ENCODE measurements at places on chromosomes 2 and 18.

DNA sequence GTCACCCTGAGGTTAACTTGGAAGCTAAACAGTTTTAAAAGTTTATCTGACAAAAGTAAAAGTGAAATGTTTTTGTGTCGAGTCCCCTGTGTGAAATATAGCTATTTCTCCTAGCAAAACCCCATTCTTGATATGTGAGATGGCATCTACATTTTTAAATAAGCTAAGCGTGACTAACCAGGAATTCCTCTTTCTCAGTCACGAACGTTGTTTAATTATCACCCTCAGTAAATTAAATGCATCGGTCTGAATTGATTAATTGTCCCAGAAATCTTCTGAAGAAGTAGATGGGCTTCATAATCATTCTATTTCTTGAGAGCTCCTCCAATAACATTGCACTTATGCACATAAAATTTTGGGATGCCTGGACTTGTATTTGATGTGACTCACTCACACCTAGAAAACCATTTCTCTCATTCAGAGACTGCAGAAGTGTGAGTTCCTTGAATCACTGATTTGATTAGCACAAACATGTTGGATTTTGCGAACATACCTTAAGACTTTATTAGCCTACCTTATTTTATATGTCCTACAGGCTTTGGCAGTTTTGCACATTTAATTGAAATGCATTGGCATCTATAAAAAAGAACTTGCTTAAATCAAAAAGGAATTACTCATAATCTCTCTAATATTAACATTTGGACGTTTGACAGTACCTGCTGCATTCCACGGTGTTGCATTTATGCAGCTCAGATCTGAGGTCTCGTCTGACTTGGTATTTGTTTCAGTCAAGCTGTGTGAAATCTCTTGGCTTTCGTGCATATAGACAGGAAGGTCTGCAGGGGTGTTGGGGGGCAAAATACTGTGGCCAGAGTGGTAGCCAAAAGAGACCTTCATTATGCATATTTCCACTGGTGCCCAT, 475.2 kb downstream of the EPHA4 start:
- DNase-seq = no peak

DNA sequence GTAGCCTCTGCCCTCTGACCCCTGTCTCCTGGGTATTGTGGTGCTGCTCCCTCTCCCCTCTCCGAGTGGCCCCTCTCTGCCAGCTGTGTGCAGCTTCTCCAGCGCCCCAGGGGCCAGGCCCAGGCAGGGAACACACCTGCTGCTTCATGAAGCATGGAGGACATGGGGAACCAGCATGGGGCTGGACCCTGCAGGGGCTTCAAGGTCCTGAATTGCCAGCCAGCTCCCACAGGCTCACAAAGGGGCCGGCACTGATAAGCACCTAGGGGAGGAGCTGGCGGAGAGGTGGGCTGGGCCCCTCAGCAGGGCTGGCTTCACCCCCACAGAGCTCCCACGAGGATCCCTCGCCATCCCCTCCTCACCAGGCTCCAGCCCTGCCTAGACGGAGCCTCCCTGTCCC, 77.4 kb upstream of the GPC1 start:
- DNase-seq = no peak

GRCh38 chr2:12124790-12125189, 378.4 kb downstream of the LPIN1 start:
- no peak for DNase-seq

- DNase-seq = no peak
These were observed 149.7 kb downstream of the GLI2 start for GRCh38 chr2:120885321-120885720.

GRCh38 chr18:3758531-3758930, 308.6 kb downstream of the TGIF1 start:
- no peak for DNase-seq

DNA sequence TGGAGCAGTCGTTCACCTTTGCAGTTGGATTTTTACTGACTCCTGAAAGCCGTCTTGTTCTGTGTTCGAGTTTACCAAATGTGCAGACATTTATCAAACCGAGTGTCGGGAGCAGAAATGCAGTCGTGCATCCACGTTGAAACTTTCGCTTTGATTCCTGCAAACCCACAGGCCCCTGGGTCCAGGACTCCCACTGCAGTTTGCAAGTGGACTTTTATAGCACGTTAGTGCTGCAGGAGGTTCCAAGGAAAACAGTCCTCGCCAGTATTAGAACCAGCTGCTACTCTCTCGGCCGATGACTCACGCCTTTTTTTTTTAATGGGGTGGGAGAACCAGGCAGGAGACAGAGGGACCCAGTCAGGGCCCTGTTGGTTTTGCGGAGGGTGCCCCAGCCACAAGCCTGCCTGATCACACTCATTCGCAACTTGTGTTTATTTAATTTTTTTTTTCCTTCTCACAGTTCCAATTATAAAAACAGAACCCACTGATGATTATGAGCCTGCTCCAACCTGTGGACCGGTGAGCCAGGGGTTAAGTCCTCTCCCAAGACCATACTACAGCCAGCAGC, 90.1 kb downstream of the NFATC1 start:
- no peak for DNase-seq

- no peak for DNase-seq
These were observed 9.0 kb downstream of the STEAP3 start for GRCh38 chr2:119232666-119232993.

GRCh38 chr2:152304836-152305235, 30.1 kb upstream of the FMNL2 start:
- DNase-seq = no peak

DNA sequence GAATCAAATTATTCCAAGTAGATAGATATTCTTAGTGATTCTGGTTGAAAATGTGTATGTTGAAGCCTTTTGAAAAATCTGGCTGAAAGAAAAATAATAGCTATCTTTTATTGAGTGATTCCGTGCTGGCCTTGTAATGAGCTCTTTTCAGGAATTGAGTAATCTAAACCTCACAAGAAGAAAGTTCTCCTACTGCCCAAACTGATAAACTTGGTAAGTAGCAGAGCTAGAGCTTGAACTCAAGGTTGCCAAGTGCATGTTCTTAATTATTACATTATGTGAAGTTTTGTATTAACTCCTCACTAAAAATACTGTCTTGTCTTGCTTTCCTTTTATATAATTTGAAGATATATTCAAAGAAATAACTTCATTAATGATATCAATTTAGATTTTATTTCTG, 1.6 kb upstream of the PPP1R1C start:
- DNase-seq = no peak

DNA sequence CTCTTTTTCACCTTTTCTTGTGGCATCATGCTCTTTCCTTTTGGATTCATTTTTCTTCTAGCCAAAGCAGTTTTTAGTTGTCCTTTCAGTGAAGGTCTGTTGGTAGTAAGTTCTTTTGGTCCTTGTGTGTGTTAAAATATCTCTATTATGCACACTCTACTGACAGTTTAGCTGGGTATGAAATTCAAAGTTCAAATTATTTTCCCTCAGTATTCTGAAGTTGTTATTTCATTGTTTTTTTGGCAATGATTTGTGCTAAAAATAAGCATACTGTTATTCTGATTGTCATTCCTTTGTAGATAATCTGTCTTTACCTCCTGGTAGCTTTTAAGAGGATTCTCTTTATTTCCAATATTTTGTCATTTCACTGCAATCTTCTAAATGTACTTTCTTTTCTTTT, 53.1 kb upstream of the COX7A2L start:
- DNase-seq = no peak

DNA sequence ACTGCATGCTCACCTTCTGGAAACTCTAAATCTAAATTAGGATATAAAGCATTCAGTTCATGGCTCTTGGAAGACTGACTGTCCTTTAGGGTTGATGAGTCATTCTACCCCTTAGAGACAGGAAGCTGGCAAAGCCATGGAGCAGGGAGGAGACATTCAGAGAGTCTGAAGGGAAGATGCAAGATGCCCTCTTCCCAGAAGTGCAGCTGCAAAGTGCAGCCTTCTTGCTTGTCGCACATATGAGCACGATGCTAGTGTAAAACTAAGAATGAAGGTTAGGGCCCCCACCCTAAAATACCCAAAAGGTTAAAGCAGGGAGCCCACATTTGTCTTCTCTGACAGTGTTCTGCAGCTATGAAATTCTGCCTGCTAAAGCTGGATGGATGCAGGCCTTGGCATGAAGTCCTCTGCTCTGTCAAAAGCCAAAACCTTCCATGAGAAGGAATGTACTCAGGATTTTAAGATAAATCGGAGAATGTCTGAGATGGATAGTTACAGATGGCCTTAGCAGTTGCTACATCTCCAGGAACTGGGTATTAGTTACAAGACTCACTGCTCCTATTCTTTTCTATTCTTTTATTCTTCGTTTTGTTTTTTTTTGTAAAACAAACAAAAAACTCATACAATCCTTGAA, 89.7 kb downstream of the POLE4 start:
- DNase-seq = no peak

GRCh38 chr18:22069916-22070315, 99.5 kb upstream of the GATA6 start:
- DNase-seq = no peak

DNA sequence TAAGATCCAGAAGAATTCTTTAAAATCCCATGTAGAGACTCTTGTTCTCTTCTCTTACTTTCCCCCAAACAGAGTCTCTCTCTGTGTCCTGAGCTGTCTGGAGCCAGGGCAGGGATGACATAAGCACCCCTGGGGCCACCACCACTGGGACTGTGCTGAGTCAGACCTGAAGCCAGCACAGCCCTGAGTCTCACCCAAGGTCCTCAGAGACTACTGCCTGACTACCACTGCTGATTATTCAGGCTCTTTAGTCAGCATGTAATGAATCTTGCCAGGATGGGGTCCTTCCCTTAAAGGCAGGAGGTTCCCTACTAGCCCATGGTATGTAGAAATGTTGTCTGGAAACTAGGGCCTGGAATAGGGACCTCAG, 34.9 kb upstream of the DYNC1I2 start:
- no peak for DNase-seq

DNA sequence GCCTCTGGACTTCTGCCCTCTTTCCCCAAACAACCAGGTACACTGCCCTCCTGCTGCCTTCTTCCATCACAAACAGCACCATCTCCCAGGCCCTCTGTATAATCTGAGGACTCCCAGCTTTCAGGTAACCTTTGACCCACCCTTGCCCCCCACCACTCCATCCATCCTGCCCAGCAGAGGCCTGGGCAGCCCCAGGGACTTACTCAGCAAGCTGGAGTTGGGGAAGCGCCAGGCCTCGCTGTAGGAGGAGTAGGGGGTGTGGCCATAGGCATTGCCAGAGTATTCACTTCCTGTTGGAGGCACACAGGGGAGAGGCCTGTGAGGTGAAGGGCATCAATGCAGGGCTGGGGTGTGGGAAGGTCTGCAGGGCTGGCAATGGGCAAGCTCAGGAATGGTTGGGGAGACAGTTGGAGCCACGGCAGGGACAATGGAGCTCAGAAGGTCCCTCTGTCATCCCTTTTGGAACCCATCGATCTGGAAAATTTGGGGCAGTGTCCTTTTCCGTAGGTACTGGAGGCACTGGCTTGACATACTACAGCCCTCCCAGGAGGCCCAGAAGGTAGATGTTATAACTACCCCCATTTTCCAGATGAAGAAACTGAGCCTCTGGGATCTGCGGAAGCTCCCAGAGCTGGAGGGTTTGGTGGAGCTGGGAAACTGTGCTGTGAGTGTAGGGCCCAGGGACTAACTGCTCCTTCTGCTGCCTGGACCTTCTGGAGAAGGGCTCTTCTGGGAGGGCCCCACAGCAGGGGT, 46.3 kb downstream of the PSD4 start:
- DNase-seq = no peak

- no peak for DNase-seq
These were observed 85.2 kb downstream of the EML6 start for GRCh38 chr2:54808661-54809060.

- DNase-seq = no peak
These were observed 146.6 kb upstream of the REV1 start for GRCh38 chr2:99636144-99637034.

DNA sequence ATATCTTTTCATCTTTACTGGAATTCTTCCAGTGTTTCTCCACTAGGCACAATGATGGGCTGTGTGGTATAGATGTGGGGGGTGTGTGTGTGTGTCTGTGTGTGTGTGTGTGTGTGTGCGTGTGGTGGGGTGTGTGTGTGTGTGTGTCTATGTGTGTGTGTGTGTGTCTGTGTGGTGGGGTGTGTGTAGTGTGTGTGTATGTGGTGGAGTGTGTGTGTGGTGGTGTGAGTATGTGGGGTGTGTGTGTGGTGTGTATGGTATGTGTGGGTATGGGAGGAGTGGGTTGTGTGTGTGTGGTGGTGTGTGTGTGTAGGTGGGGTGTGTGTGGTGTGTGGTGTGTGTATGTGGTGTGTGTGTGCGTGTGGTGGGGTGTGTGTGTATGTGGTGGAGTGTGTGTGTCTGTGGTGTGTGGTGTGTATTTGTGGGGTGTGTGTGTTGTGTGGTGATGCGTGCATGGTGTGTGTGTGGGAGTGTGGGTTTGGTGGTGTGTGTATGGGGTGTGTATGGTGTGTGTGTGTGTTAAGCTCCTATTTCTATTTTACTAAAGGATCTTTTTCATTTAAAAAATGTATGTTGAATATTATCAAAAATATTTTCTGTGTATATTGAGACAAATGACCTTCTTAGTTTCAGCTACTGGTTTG, 84.2 kb downstream of the IRS1 start:
- DNase-seq = no peak

- DNase-seq = no peak
These were observed 1.3 kb upstream of the CEP68 start for GRCh38 chr2:65054749-65055421.

DNA sequence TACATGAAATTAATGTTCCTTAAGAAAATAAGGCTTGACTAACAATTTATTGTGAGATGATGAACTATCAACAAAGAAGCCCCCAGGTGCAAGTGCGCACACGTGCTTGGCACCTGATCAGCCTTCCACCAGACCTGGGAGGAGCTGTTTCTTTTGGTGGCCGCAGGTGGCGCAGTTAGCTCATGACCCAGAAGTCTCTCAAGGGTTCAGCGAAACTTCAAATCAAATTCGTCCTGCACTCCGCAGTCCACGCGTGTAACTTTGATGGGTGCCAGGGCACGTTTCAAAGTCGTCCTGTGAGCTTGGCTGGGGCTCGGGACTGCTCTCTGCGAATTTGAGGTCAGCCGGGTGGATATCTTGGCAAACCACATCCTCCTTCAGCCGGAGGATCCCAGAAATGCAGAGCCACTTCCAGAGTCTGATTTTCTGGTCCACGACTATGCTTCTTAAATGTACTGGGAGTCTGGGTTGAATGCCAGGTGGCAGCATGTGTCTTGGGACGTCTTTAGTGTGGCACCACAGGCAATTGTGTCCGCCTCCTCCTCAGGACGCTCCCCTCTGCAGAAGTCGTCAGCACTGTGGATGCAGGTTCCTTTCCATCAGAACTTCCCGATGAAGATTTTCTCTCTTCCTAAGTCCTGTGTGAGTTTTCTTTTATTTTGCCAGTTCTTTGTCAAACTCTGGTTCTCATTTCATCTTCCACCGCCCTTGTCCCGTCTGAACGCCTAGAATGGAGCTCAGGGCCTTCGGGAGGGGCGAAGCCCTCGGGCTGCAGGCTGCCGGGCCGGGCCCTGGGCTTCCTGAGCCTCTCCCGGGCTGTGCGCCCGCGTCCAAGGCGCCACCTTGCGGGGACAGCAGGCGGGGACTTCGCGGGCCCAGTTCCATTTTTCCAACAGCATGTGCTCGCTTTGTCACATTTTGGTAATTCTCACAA, 61.3 kb upstream of the RAPGEF4 start:
- no peak for DNase-seq

DNA sequence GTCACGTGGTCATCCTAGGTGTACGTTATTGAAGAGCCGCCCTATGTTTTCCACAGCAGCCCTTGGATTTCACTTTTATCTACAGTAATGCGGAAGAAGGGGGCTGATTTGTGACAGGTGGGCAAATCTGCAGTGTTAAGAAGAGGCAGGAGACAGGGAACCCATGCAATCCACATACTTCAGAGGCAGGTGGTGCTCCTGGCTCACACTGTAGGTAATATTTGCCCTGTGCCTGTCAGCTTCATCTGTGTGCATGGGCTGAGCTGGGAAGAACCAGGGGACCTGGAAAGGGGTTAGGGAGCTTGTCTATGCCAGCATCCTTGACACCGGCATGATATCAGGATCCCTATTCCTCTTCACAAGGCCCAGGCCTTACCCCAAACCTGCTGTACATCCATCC, 183.9 kb downstream of the SH3RF3 start:
- no peak for DNase-seq

Data from SIG-M5 (cell line).